ENCODE measurements at places on chromosomes 2 and 18.

- DNase-seq, result no peak
These were observed 35.3 kb upstream of the GULP1 start for GRCh38 chr2:188256420-188256819.

DNA sequence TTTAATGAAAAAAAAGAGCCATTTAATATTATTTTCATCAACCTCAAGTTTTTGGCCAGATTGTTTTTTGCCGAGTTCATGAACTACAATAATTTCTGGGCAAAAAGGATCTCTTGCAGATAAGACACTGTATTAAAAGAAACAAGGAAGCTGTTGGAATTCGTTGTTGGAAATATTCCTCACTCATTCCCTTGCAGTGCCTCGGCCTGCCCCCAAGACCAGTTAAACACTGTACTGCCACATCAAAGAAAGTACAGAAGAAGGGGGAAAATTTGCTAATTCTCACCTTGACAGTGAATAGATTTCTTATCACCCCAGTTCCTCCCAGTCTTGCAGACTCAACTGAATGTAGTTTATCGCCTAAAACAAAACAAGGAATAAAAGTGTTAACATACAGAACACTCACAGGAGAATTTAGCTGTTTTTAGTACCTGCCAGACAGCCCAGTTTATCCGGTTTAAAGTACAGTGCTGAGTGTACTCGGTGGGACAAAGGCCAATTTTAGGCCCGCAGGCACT, 1.2 kb downstream of the IDH1 start:
- DNase-seq, result no peak

GRCh38 chr2:78118037-78118436, 595.9 kb upstream of the LRRTM4 start:
- DNase-seq, result no peak

GRCh38 chr18:64234321-64234720, 85.4 kb upstream of the LINC00305 start:
- peak; percentile 56 for DNase-seq

- DNase-seq, result no peak
These were observed 4.0 kb downstream of the DGKD start for GRCh38 chr2:233358335-233358734.

DNA sequence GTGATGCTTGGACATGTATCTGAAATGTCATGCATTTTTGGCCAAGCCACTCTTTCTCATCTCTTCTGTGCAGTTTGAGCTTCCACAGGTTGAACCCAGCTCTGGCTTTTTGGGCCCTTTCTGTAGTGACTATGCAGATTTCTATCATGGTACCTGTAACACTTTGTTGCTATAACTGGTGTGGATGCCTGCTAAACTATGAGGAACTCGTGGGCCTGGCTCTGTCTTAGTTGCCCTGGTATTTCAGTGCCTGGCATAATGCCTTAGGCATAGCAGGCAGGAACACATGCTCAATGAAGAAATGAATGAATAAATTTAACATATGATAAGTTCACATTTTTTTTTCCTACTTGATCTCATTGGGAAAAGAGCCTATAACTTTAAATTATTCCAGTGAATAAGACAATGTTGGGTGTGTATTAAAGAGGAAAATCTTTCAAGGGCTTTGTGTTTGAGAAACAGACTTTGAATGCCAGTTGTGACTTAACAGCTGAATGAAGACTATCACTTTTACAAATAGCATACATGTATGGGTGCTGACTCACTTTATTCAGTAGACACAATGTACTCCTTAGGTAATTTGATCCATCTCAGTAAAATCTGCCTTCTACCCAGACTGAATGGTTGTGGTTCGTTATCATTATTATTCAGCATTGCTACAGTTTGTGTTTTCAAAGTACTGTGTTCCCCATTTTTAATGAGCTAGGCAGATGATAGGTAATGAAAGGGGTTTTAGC, 86.4 kb upstream of the MAP4K3 start:
- no peak for DNase-seq

All from eye (tissue), 1 donor.